Stimulated activated CD8-positive, alpha-beta memory T cell treated with anti-CD3 and anti-CD28 coated beads, Interleukin-7, amount 100 ng/mL, for 1 hour (primary cell): ENCODE measurements at places on chromosomes 16 and 17.

- DNase-seq: no peak
Measured at GRCh38 chr17:19979917-19980770, 2.5 kb upstream of the AKAP10 start.

GRCh38 chr17:27494192-27495091, 38.2 kb downstream of the KSR1 start:
- DNase-seq: no peak

DNA sequence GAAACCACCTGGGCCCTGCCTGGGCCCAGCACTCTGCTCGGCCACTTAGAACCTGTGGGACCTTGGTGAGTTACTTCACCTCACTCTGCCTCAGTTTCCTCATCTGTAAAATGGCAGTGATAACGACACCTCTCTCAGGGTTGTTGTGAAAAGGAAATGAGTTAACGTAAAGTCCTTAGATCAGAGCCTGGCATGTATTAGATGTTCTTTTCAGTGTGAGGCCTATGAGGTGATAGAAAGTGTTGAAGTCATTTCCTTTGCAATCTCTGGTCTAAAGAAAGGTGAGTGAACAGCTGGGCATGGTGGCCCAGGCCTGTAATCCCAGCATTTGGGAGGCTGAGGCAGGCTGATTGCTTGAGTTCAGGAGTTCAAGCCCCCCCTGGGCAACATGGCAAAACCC, 51.7 kb upstream of the LGALS9 start:
- no peak for DNase-seq

- DNase-seq: no peak
Measured at GRCh38 chr16:73028263-73028662, 19.7 kb downstream of the ZFHX3 start.

DNA sequence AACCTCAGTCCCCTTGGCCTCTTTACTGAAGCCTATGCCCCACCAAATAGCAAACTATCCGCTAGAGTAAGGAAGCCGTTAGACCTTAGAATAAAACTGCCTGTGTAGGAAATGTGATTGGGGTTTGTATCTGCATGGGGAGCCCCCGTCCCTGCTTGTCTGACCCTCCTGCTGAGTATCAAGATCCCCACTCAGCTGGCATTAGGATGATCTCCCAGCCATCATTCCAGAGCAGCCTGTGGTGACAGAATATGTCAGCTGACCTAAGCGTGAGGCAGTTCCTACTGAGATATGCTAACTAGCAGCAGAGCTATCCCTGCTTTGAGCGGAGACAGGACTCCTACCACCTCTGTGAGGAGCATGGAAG, 645 bp upstream of the GFOD2 start:
- DNase-seq: no peak

GRCh38 chr16:77856438-77857160, 68.2 kb downstream of the VAT1L start:
- no peak for DNase-seq

DNA sequence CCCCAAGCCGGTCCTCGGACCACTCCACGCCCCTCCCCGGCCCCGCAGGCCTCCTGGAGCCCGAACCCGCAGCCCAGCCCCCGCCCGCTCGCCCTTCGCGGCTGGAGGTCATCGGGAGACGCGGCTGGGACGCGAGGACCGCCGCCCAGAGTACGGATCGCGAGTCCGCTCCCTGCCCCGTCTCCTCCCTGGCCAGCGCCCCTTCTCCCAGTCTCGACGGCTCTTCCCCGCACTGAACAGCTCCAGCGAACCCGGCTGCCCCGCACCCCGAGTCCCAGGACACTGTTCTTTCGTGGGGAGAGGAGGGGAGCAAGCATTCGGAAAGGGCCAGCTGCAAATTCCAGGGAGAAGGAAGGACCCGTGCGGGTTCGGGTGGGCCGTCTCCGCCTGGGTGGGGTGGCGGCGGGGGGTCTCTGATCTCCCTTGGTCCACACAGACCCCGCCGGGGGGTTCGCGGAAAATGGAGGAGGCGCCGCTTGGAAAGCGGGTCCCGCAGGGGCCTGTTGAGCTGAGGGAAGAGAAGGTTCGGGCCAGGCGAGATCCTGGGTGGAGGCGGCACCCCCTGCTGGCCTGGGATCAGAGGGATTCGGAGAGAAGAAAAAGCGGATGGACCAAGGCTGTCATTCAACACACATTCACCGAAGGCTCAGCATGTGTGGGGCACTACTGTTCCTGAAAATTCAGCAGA, 632 bp upstream of the RTN4RL1 start:
- DNase-seq: no peak

GRCh38 chr17:78114831-78115723, 13.5 kb downstream of the TMC6 start:
- DNase-seq: no peak

GRCh38 chr17:19390951-19391350, 4.0 kb upstream of the MFAP4 start:
- no peak for DNase-seq

GRCh38 chr17:18323007-18323406, 7.9 kb downstream of the SMCR8 start:
- no peak for DNase-seq

- no peak for DNase-seq
Measured at GRCh38 chr16:74030000-74030706, 266.5 kb upstream of the PSMD7 start.

DNA sequence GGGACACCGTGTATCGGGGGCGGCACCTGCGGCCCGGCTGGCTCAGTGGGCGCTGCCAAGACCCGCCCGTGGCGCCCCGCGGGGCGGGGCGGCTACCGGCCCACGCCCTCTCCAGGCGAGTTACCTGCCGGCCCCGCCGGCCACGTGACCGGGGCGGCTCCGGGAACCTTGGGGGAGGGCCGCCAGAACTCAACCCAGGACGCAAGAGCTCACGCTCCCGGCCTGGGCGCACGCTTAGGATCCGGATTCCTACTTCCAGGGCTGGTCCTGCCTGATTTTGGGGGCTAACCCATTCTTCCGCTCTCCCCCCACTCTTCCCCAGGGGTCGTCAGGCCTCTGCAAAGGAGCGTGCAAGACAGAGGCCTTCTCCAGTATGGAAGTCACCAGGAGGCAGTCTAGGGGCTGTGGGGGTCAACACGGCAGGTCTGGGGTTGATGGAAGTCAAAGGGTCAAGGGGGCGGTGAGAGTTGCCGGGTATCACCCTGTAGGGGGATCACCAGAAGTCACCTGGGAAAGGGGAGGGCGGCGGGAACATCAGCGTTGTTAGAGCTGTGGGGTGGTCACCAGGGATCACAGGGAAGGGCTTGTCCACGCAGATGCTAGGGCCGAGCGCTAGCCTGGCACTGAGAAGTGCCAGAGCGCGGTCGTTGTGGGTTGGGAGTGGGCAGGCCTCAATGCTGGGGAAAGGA, 354 bp upstream of the ESRP2 start:
- no peak for DNase-seq

- DNase-seq: no peak
Measured at GRCh38 chr17:14871921-14872320, 393.2 kb downstream of the PMP22 start.
